Muscle of arm (tissue), 14 donors: ENCODE measurements at places on chromosomes 6 and 20. TPM values are rescaled to one million over a fixed set of nuclear protein-coding genes. Genes with fewer than 3 reads are reported as not detected.

The GNRH2 gene
- polyA plus RNA-seq: 1.1 TPM

- no peak for DNase-seq
These were observed 89.9 kb downstream of the NOL4L start for GRCh38 chr20:32495217-32495565.

GRCh38 chr6:137802408-137803182 is 64.5 kb upstream of the TNFAIP3 start:
- DNase-seq: no peak

GRCh38 chr20:42652266-42652665 is 537.4 kb downstream of the PTPRT start:
- no peak for DNase-seq

GRCh38 chr20:21519136-21519584 is 5.3 kb upstream of the NKX2-2 start:
- no peak for DNase-seq

DNA sequence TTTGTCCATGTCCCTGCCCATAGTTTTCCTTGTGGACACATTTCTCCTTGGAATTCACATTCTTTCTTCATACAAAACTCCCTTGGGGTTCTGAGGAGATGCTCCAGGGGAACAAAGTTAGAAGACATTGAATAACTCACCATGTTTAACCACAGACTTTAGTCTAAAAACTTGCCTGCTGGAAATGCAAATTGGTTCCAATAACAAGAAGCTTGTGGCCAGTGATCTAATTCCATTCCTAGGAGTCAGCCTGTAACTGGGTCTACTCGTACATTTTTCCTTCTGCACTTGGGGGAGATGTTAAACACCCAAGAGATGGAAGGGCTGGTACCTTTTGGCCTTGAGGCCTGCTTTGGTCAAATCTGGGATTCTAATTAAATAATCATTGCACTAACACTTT is 60.2 kb downstream of the SCML4 start:
- no peak for DNase-seq
